ENCODE measurements at places on chromosomes 11 and 22.

DNA sequence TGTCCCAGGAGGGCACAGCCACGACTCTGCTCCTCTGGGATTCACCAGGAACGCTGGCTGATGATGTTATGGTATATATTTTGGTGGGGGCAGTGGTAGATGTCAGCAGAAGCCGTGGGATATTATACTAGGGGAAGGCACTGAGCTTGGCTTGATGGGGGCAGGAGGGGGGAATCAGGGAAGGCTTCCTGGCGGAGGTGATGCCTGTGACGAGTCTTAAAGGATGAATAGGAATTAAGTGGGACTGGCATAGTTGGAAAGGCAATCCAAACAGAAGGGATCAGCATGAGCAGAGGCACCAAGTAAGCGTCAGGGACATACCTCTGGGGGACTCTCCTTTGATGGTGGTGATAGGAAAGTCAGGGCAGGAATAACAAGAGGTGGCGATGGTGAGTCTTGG is 47.6 kb downstream of the TP53I11 start:
- DNase-seq, result no peak

DNA sequence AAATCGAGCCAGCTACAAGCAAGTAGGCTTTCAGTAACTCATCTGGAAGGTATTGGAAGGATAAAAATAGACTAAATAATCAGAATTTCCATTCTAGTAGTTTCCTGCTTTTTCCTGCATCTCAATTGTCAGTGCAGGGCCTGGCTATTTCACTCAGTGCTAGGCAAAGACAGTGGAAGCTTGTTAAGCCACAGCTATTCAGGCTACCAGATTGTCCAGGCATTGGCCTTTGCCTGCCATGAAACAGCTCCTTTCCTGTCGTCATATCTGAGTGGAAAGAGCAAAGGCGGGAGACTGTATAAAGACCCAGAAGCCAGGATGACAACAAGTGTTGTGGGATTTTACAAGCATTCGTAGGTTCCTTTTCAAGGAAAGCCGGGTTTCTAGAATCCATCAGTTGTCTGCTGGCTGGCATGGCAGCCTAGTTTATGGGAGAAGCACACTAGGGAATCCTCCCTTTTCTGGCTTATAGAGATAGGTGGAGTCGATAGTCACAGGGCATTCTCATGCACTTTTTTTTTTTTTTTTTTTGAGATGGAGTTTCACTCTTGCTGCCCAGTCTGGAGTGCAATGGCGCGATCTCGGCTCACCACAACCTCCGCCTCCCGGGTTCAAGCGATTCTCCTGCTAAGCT is 2.0 kb upstream of the TNRC6B start:
- no peak for DNase-seq

GRCh38 chr11:2772544-2773031 is 72.8 kb upstream of the KCNQ1OT1 start:
- DNase-seq, result no peak

DNA sequence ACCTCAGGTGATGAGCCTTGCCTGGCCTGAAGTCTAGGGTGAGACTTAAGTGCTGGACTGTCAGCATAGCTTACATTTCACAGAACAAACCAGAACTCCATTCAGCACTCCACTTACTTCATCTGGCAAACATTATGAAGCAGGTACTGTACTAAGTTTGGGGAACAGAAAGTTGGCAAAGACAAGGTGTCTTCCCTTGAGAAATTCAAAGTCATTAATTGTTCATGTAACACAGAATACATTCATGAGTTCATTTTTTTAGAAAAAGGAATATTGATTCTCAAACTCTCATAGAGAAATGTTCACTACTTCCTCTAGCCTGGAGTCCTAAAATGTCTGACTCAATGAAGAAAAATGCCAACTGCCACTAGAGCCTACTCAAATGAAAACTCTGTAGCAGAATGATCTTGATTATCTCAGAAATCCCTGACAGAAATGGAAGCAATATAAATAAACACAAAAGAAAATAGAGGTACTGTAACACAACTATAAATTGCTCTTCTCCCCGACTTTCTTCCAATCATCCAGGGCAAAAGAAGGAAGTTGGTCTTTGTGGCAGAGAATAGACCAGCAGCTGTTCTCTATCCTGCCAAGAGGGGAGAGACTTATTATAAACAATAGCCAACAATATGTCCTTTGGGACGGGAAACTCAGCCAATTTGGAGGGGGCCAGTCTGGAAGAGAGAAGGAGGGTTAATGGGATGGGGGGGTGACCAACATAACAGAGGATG is 129.2 kb upstream of the MTMR2 start:
- DNase-seq, result no peak

- DNase-seq, result no peak
Observed at GRCh38 chr11:116540645-116541304, 232.0 kb downstream of the BUD13 start.

DNA sequence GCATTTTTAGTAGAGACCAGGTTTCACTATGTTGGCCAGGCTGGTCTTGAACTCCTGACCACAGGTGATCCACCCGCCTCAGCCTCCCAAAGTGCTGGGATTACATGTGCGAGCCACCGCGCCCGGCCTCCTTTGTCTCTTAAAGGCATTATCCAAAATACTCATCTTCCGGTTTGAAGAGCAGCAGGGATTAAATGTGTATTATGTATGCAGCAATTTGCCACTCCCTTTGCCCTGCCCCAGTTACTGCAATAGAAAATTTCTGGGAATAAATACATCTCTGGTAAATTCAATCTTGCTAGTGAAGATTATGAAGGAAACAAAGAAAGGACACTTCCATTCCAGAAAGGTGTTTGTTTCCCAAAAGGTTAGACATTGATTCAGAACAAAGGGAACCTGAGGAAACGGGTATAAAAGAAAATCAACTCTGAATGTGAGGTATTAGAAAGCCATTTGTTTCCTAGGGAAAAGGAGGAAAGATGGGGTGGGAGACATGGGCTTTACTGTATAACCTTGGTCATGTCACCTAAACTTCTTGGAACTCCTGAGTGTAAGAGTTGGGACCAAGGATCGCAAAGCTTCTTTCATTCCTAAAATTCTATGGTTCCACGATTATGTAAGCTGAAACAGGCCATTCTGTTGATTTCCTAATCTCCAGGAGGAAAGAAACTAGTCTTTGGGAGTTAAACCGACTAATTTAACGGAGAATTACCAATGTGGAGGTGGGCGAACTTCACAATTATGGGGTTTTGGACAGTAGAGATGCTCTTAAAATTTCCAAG is 959 bp upstream of the HIPK3 start:
- DNase-seq, result no peak

DNA sequence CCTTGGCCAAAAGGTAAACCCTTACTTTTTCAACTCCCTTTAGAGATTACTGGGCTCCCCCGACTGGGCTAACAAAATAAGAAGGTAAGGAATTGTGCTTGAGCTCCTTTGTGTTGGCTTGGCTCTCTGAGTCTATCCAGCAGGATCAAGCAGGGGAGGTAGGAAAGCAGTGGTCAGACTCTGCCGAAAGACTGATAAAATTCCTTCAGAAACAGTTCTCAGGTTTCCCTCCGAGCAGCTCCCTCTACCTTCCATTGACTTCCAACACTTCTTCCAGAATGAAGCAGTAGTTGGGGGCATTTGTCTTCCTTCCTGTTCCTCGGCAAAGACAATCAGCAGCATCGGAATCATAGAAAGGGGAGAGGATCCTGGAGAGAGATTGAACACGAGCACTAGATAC is 16.1 kb upstream of the CARD18 start:
- DNase-seq, result no peak

- peak; percentile 7 for DNase-seq
Observed at GRCh38 chr11:120235024-120235628, 4.8 kb upstream of the POU2F3 start.

GRCh38 chr22:23829845-23830372 is 8.9 kb downstream of the DERL3 start:
- DNase-seq, result no peak

- DNase-seq, result no peak
Observed at GRCh38 chr11:119614222-119615002, 114.6 kb downstream of the NECTIN1 start.

GRCh38 chr11:468036-468435 is 18.0 kb downstream of the PTDSS2 start:
- DNase-seq, result no peak

GRCh38 chr11:134607963-134608750 is 196.1 kb upstream of the B3GAT1 start:
- no peak for DNase-seq

- DNase-seq, result no peak
Observed at GRCh38 chr11:12388173-12388572, 10.8 kb downstream of the PARVA start.

- no peak for DNase-seq
Observed at GRCh38 chr11:85431319-85431718, 195.8 kb downstream of the DLG2 start.

DNA sequence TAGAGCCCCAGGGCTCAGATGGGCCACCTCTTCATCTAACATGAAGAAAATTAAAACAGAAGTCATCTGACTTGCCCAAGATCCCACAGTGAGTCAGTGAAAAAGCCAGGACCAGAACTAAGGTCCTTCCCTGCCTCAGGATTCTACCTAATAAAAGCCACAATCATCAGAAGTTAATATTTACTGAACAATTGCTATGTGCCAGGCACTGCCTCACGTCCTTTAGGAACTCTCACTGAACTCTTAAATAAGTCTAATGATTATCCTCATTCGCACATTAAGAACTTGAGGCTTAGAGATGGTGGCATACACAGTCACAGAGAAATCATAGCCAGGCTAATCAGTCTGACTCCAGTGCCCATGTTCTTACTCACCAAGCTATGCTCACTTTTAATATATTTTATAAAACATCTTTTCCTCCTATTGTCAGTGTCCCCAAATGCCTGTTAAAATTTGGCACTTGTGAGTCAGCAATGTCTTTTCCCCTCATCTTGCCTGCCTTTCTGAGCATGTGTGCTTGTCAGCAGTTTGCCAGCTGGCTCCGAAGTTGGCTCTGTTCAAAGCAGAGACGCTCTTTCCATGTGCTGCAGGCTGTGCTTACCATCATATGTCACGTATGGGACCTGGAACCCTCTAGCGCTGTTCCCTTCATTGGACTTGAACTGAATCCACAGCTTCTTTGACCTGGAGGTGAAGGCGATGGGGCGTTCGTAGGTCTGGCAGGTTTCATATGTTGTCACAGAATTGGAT is 21.5 kb upstream of the NRIP3 start:
- no peak for DNase-seq

- DNase-seq, result no peak
Observed at GRCh38 chr11:27991736-27992135, 116.2 kb downstream of the KIF18A start.

DNA sequence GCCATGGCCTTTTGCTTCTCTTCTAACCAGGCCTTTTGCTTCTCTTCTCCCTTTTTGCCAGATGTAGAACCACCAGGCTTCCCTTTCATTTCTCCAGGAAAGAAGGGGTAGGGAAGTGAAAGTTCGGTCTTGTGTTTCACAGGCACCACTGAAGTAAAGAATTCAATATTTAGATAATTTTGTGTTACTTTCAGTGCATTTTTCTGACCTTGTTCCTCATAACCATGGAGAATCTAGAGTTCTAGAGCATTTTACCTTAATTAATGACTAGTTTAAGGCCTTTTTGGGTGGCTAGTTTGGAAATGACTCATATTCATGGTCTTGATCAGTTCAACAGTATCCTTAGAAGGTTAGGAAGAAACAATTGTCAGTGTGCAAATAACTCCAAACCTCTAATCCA is 22.7 kb downstream of the GRAMD1B start:
- no peak for DNase-seq

DNA sequence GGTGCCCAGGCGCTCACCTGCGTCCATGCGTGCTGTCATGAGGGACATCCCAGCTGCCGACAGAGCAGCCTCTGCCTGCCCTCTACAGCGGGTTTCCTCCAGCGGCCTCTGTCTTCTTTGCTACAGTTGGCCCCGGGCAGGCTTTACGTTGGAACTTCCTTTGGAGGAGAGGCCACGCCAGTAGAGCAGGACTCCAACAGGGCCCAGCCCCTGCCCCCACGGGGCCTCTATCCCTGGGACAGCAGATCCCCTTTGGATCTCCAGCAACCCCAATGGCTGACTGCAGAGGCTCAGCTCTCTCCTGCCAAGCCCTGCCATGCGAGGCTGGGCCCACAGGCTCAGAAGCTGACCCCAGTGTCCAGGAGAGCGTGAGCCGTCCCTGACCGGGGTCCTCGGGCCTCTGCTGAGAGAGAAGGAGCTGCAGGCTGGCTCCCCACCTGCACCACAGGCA is 12.1 kb downstream of the TRPM5 start:
- DNase-seq, result no peak

DNA sequence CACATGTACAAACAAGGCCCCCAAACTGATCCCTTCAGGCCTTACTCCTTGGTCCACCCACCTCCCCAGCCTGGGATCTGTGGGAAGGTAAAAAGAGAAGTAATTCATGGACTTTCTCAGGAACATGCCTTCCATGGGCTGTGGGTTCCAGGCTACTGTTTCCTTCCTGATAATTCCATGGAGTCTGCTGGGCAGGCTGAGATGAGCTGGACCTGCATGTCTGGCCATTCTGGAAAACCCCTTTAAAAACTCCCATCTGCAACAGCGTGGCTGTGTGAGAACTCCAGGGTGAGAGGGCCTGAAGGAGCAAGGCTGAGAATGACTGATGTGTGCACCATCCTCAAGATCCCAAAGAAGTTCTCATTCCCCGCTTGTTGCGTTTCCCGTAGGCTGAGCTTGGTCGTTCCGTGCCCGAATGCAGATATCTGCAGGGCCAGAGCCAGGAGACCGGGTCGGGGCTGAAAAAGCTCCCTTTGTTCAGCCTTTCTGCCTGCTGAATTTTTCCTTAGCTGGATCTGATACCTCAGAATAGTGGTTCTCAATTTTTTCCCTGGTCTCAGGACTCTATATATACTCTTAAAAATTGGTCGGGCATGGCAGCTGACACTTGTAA is 72.9 kb downstream of the NAT10 start:
- no peak for DNase-seq

DNA sequence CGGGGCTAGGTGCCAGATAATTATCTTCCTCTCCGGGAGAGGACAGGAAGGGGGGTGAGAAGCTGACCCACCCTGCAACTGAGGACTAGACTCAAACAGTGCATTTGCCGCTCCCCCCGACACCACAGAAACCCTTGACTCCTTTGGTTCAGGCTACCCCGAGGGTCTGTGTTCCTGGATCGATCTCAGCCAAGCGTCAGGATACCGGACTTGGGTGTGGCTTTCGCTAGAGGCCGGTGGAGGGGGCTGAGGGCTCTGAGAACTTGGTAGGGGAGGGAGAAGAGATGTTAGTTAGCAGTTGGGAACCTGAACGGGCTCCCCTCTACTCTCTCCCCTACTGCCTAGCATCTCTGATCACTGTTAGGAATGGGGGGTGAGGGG is 840 bp downstream of the SEZ6L start:
- no peak for DNase-seq

DNA sequence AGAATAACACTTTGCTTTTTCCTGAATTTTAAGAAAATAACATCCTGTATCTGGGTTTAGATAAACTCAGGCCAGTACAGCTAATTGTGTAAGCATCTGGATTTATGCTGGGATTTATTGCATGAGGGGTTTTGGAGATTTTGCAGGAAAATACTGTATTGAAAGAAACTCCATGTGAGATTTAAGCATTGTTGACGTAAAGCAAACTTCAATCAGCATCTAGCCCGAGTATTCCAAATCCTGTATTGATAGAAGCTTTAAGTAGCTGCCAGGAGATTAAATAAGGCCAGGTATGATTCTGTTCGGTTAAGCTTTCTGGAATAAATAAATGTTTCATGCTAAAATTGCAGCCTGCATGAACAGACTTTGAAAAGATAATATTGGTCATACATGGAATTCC is 36.3 kb upstream of the LYVE1 start:
- no peak for DNase-seq

GRCh38 chr22:39314251-39314971 is 5.0 kb downstream of the RPL3 start:
- DNase-seq, result no peak

- DNase-seq, result no peak
Observed at GRCh38 chr11:119720311-119720913, 8.6 kb downstream of the NECTIN1 start.

Data from stimulated activated CD4-positive, alpha-beta T cell treated with anti-CD3 and anti-CD28 coated beads, TNF-alpha, amount 100 ng/mL, for 4 hours (primary cell).